ENCODE measurements at places on chromosomes 13 and 19.

DNA sequence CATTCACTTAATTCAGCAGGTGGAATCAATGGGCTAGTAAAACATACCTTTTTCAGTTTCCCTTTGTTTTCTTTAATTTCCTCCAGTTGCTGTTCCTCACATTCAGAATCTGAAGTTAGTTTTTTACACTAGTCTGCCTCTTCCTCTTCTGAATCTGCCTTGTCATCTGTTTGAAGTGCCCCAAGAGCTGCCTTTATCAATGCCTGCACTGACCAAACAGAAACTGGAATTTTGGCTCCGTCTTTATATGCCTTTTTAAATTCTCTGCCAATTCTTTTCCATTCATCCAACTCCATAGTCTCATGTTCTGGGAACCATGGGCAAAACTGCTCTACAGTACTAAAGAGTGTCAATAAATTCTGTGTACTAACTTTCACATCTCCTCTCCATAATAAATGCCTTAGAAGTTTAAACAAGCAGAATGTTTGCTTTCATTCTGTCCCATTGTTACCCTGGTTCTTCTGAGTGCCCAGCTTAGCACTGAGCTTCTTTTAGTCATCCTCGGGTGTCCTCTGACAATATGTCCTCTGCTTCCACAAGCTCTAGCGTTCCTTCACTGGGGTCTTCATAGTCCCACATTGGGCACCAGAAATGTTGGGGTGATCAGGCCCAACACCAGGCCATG lies 154.2 kb downstream of the ZNF486 start:
- no peak for DNase-seq

DNA sequence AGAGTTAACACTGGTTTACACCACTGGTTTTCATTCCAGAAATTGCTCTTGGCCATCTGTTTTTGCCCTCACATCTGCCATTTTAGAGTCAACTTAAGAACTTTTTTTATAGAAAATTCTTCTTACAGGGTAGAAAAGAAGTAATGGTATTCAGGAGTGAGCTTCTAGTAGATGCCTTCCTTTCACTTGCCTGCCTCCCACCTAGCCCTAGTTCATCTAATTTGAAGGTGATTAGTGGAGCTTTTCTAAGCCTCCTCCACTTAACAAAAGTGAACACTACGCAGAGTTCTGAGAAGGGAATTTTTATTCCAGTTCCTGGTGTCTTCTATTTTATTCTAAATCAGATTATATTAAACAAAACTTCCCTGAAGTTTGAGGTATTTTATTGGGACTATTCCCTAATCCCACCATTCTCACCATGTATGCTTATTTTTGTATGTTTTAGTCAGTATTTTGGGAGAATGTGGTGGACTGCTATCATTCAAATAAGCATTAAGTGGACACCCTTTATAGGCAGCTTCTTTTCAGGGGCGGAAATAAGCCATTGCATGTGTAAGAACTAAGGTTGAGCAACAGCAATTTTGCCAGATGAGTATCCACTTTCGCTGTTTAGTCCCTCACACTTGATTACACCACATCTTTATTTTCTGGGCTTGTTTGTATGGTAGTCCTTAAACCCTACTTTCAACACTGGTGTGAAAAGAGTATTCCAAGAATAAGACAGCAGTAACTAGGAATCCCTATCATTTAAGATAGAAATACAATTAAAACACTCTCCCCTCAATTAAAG lies 156.9 kb downstream of the ENOX1 start:
- DNase-seq, result no peak

DNA sequence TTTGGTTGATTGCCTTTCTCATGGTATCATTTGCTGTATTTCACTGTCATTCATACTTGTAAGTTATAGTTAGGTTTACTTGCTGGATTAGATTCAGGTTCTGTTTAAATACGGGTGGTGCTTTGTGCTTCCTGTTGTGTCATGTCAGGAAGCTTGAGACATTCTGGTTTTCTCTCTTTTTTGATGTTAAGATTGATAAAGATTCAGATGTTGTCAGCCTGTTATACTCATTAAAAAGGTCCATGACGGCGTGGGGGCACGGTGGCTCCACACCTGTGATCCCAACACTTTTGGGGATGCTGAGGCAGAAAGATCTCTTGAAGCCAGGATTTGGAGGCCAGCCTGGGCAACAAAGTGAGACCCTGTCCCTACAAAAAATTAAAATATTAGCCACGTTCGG lies 45.7 kb downstream of the NAA16 start:
- no peak for DNase-seq

DNA sequence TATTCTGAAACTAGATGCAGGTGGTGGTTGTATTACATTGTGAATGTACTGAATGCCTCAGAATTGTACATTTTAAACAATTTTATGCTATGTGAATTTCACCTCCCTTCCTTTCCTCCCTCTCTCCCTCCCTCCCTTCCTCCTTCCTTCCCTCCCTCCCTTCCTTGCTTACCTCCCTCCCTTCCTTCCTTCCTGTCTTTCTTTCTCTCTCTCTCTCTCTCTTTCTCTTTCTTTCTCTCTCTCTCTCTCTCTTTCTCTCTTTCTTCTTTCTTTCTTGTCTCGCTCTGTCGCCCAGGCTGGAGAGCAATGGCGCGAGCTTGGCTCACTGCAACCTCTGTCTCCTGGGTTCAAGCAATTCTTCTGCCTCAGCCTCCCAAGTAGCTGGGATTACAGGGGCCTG lies 37.2 kb downstream of the IER2 start:
- DNase-seq, result no peak

DNA sequence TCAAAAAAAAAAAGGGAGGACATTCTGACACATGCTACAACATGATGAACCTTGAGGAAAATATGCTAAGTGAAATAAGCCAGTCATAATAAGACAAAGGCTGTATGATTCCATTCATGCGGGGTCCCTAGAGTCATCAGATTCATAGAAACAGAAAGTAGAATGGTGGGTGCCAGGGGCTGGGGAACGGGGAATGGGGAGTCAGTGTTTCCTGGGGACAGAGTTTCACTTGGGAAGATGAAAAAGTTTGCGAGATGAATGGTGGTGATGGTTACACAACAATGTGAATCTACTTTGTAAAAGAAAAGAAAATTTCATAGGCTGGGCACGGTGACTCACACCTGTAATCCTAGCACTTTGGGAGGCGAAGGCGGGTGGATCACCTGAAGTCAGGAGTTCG lies 6.1 kb upstream of the CLEC4G start:
- DNase-seq, result no peak

DNA sequence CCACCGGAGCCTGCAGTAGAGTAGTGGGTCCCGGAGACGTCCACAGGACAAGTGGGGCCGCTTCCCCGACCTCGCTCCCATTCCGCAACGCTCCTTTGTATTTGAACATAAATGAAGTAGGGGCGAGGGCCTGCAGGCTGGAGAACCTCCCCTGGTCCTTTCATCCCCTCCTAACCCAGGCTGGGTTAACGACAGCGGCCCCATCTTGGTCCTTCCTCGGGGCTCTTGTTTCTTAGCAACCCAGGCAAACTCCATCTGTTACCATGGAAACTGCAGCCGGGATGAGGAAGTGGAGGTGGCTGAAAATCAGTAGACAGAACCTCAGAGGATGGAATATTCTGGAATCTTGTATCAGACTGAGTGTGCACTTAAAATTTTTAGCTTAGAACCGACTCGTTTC lies 132.6 kb upstream of the USP29 start:
- no peak for DNase-seq

DNA sequence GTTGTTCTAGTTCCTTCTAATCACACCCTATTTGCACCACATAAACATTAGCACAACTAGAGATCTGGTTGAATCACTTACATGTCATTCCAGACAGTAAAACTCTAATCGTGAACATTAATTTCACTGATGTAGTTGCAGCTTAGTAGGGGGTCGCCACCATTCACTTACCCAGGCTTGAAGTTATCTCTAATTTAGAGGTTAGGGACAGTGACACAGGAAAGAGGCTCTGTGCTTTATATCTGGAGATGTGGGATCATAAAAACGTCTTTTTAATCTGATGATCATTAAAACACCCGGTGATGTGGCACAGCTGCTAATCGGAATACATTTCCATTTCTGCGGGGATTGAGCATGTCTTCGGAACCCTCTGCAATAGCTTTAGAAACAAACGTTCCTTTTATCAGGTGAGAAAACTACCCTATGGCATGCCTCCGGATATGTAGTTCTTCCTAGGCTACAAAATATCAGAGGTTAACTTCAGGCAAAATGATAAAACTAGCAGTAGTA lies 523.0 kb downstream of the MYO16 start:
- no peak for DNase-seq

- DNase-seq, result peak; percentile 58
Observed at GRCh38 chr19:52248241-52248640, 21.1 kb upstream of the ZNF766 start.

DNA sequence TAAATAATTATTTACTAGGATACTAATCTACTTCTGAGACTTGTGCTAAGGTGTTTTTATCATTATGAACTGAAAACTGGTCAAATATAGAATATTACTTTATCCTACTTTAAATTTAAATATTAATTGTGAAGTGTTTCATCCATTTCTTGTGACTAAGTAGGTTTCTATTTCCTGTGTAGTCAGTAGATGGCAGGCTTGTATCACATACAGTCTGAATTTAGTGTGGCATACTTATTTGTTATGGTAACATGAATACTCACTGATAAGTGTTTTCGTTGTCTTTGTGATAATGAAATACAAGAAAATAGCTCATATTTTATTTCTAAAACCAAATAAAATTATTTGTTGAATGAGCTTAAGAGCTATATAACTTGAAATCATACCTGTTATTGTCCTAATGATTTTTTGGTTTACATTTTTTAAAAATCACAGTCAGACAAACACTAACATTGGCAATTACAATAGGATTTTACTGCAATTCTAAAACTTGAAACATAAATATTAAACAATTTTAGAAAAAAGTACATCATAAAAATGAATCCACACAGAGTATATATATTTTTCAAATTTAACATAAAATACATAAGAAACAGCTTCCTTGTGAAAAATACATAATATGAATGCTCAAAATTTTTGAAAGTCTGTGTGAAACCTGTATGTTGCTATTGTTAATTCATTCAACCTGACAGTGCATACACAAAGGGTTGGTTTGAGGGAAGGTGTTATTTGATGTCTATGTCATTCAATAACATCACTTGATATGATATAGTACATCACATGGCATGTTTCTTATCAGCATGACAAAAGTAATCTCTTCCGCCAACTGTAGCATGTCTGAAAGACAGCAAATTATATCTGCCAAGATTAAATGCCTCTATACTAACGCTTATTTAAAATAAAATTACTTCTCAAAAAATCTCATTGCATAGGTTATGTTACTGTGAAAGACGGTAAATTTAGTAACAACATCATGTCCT lies 904.8 kb upstream of the PCDH20 start:
- DNase-seq, result no peak

DNA sequence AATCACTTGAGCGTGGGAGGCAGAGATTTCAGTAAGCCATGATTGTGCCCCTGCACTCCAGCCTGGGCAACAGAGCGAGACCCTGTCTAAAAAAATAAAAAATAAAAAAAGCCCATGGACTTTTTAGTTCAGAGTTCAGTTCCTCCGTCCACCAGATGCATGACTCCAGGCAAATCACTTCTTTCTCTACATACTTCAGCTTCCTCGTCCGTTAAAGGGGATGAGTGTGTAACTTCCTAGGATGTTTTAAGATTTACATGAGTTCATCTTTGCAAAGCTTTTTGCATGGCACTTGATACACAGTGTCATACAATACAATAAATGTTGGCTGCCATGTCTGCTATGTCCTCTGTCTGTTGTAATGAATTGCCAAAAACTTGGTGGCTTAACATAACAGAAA lies 10.0 kb upstream of the FFAR2 start:
- no peak for DNase-seq

DNA sequence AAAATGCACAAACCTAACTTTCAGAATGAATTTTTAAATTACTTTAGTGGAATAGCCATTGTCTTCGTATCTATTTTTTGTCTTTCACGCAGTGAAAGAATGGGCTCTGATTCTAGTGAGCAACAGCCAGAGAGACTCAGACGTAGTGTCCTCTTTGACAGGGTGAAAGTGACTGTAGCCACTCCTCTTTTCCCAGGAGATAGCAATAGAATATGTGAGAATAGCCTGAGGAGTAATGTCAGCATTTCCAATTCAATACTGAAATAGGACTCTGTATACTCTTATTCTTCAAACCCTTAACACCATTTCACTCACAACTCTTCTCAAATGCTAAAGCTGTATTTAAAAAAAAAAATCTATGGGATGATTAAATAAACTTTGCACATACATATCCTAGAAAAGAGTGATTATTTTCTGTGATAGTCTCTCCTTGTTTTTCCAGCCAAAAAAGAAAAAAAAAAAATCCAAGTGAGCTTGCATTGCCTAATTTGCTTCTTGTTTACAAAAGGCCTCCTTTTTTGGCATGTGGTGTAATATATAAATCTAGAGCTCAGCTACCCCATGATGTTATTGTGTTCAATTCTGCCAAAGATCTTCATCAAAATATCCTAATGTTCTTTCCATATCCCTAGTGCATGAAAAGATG lies 626.1 kb upstream of the SLITRK6 start:
- no peak for DNase-seq

GRCh38 chr13:97967948-97968347 lies 14.5 kb downstream of the IPO5 start:
- DNase-seq, result no peak

DNA sequence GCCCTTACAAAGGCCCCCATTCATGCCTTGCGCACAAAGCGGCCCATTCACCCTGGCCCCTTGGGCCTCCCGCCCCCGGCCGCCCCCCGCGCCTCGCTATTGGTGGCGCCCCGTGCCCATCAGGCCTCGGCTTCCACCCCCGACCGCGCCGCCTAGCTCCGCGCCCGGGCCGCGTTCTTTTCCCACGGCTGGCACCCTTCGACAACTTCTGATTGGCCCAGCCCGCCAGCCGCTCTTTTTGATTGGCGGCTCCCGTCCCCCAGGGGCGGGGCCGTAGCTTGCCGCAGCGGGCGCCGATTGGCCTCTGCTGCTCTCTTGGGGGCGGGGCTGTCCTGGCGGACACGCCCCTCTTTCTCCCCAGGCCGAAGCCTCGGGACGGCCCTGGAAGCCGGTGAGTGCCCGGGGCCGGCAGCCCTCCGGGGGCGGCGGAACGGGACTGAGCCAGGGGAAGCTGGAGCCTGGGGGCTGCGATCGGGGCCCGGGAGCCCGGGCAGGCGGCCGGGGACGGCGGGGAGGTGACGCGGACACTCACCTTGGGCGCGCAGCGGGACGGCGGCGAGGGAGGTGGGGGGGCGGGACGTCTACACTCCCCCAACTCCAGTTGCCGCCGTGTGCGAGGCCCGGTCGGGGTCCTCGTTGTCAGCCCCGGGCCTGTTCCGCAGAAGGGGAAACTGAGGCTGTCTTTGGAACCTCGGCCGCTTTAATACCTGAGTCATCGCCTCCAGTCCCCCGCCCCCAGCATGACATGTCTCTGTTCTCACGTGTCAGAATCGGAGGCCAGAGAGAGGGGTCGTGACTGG lies at the start of gene MYH14:
Gene MYH14 (plus strand): TSS at position 342 of the 800 bp plus-strand sequence. CDS start 6,744 bp downstream, outside the sequence.
- DNase-seq, result peak; percentile 25

DNA sequence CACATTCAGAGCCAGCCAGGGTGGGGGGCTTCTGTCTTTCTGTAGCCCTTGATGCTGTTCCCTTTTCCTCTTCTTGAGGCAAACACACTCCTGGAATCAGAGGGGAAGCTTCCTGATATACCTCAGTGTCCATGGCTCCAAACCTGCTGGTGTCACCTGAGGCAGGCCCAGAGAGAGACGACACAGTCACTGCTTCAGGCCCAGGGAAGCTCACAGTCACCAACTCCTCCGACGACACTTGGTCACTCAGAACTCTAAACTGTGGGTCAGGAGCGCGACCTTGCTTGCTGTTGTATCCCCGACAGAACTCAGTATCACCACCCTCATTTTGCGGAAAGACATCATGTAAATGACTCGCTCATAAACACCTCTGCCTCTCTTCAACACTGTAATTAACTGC lies 1.1 kb downstream of the ATP13A1 start:
- no peak for DNase-seq

Measured in stimulated activated CD4-positive, alpha-beta T cell treated with anti-CD3 and anti-CD28 coated beads, Interleukin-1b, Interleukin-23, amount 100 ng/mL, for 4 hours (primary cell).